ENCODE measurements at places on chromosomes 3 and 15.

GRCh38 chr3:126728680-126729079, 24.6 kb downstream of the CHCHD6 start:
- DNase-seq = no peak

DNA sequence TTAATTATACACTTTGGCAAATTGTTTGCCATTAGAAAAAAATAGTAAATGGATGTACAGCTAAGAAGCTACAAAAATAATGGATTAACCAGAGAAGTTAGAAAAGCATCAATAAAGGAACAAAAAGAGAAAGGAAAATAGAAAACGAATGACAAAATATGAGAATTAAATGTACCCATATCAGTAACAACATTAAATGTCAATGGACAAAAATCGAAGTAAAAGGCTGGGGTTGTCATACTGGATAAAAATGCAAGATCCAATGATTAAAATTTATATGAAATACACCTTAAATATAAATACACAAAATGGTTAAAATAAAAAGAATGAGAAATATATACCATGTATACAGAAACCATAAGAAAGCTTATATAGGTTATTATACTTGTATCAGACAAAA, 470.6 kb downstream of the OCA2 start:
- DNase-seq = no peak

- DNase-seq = no peak
Measured at GRCh38 chr3:74605437-74605836, 9.0 kb downstream of the CNTN3 start.

DNA sequence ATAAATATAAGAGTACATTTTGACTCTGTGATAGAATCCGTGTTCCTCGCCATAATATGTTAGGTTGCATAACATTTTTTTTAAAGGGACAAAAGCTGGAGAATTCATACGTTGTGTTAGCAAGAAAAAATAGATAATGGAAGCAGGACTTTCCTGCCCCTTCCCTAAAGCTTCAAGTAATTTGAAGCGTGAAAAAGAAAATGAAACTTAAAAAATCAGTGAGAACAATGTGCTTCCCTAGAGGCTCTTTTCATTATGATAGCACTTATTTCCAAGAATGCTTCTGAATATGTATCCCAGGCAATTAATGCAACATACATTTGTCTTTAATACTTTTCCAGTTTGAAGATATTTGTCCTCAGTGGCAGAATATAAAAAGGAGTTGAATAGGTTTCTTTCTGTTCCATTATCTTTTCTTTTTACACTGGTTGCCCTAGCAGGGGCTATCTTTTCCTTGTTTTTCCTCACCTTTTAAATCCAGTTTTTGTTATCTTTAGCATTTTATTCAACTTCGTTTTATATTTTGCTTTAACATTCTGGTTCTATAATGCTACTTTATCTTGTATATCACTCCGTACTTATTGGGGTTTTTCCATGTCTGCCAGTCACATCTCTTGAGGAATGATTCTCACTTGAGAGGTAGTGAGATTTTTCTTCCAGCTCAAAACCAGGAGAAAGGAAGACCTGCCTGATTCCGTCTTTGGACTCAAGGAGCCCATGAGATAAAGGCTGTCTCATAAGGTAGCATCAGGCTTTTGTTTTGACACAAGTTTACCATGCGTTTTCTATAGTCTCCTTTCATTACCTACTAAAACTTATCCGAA, 113.8 kb downstream of the MBNL1 start:
- no peak for DNase-seq

GRCh38 chr15:28888900-28889299, 3.1 kb downstream of the APBA2 start:
- no peak for DNase-seq

GRCh38 chr3:136657526-136657925, 94.7 kb downstream of the STAG1 start:
- no peak for DNase-seq

GRCh38 chr3:42610976-42611375, 10.5 kb downstream of the NKTR start:
- DNase-seq = no peak

GRCh38 chr3:19744047-19744446, 190.0 kb downstream of the EFHB start:
- DNase-seq = no peak

DNA sequence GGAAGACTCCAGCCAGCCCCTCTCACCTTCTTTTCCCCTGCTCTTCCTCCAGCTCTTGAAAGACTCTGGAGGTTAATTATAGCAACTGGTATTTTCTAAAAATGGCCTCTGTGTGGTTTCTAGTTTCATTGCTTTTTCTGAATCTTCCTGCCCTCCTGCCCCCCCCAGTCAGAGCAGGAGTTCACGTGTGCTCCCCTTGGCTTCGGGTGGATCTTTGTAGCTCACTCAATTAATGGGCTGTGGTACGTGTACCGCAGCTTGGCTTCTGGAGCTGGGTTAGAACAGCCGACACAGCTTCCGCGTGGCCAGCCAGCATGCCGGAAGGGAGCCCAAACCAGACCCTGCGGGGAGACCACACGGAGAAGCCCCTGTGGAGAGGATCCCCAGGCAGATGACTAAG, 31.5 kb downstream of the TM2D3 start:
- DNase-seq = no peak

GRCh38 chr3:15845475-15845874, 47.7 kb upstream of the ANKRD28 start:
- no peak for DNase-seq

- DNase-seq = no peak
Measured at GRCh38 chr15:68822818-68823217, 2.1 kb upstream of the ANP32A start.

GRCh38 chr3:81894598-81894997, 133.2 kb upstream of the GBE1 start:
- DNase-seq = no peak

- no peak for DNase-seq
Measured at GRCh38 chr3:192299921-192300320, 427.4 kb downstream of the FGF12 start.

- no peak for DNase-seq
Measured at GRCh38 chr3:27422617-27423016, 53.4 kb upstream of the NEK10 start.

DNA sequence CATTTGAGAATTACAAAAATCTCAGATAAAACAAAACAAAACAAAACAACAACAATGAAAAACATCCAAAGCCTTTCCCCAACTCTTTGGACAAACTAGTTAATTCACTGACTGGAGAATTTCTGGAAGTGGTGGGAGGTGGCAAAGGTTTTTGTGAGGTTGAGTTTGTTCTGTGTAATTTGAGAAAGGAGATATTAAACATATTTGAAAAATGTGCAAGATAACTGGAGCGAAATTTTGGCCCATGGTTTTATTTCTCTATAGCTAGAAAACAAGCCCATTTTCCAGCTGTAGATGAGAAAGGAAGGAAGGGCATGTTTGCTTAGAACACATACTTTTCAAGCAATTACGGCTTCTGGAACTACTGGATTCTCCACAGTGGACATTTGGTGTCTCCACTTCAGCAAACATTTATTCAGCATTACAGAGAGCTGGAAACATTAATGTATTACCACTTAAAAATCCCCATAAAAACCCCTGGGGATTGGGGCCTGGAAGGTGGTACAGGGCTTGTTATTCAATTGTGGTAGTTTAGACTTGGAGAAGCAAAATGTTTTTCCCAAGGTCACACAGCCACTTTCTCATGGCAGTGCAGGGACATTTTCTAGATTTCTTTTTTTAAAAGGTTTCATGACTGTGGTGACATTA, 135.8 kb downstream of the THSD4 start:
- no peak for DNase-seq

DNA sequence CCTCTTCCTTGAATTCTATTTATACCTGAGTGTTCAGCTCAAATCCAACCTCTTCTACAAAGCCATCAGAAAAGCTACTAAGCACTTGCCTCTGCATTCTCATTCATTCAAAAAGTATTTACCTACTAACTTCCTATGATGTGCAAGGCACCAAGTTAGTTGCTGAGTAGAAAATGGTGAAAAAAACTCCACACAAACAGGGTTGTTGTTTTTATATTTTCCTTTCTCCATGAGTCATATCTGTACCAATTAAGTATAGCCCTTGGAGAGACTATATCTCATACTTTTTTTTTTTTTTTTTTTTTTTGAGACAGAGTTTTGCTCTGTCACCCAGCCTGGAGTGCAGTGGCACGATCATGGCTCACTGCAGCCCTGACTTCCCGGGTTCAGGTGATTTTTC, 67.7 kb downstream of the IGF2BP2 start:
- no peak for DNase-seq

- no peak for DNase-seq
Measured at GRCh38 chr3:81500039-81500438, 261.4 kb downstream of the GBE1 start.

DNA sequence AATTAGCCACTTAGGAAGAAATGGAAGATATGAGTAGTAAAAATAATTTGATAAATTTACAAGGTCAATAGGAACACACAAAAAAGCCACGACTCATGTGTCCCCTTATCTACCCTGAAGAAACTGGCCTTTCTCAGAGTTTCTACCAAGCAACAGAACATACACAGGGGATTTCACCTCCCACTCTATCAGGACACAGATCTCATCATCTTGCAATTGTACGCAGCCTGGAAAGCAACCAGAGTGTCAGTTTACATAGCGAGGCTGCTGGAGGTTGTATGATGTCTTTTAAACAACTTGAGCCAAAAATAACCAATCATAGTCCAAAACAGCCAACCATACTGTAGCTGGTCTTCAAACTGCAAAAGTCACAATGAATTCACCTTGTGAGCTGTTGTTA, 19.7 kb upstream of the LMOD3 start:
- DNase-seq = no peak

DNA sequence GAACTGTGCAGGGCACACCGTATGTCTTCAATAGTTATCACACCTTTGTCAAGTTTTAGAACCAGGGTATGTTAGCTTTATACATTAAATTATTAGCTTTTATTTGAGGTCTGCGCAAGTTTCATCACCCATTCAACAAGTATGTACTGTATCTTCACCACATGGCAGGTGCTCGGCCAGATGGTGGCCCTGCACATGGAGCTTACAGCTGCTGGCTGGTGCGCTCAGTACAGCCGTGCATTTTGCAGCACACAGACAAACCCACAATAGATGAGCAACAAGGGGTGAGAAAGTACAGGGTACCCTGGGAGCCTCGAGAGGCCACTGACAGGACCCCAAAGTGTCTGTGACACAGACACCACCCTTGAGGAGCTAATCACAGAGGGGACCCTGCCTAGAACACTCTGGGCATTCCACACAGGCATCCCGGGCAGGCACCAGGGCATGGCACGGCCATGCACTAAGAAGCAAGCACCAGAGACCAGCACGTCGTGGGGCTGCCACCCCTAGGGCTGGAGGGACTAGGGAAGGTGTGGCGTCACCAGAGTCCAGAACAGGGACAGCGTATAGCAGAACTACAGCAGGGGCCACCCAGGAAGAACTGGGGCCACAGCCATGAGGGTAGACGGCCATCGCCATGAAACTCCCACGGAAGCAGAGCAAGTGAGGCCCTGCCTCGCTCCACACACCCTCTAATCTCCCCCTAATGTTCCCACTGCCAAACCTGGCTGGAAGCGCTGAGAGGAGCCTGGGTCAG, 27.4 kb downstream of the ZXDC start:
- no peak for DNase-seq

GRCh38 chr3:155934230-155934629, 63.8 kb downstream of the GMPS start:
- DNase-seq = no peak

DNA sequence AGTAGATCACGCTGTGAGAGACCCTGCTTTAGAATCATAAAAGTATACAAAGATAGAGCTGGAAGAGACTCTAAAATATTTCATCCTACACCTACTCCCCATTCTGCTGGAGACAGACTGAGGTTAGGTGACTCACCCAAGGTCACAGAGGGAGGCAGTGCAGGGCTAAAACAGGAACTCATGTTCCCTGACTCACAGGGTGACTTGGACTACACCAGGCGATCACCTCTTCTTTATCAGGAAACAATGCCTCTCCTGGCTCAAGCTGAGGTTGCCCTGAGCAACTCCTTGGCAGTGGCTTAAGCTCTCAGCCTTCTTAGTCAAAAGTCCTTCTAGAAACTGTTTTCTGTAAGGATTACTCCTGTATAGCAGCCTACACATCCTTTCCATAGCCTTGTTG, 26.4 kb upstream of the TNFAIP8L3 start:
- peak; percentile 84 for DNase-seq

- DNase-seq = no peak
Measured at GRCh38 chr3:171457607-171458061, 2.6 kb downstream of the TNIK start.

GRCh38 chr3:11566916-11567315, 76.8 kb downstream of the VGLL4 start:
- no peak for DNase-seq
